ENCODE measurements at places on chromosomes 3 and 15.

DNA sequence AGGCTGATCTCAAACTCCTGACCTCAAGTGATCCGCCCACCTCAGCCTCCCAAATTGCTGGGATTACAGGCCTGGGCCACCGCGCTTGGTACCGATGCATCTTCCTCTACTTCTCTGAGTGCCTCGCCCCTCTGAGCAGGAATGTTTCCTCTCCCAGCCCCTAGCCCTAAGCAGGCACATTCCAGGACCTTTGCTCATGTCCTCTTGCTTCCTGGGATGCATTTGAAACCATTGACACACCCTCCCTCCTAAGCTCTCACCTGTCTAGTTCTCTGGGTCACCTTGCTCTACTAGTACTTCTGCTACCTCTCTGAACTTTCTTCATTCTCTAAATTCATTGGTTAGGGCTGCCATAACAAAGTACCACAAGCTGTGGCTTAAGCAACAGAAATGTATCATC is 17.9 kb upstream of the UACA start:
- no peak for DNase-seq

DNA sequence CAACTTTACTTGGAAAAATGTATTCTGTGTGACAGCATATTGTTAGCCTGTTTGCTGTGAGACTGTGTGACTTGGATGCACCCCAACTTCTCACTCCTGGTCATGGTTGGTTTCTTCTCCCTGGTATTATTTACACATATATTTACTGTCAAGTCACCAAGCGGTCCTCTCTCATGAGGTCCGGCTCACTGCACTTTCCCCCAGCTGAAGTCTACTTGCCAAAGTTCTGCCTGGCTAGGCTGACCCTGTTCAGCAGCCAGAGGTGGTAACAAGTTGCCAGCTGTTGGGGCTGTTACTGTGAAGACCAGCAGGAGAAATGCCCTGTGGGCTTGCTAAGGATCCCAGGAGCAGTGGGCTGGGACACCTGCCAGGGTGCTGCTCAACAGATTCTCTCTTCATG is 337.5 kb downstream of the MFSD1 start:
- DNase-seq, result no peak

DNA sequence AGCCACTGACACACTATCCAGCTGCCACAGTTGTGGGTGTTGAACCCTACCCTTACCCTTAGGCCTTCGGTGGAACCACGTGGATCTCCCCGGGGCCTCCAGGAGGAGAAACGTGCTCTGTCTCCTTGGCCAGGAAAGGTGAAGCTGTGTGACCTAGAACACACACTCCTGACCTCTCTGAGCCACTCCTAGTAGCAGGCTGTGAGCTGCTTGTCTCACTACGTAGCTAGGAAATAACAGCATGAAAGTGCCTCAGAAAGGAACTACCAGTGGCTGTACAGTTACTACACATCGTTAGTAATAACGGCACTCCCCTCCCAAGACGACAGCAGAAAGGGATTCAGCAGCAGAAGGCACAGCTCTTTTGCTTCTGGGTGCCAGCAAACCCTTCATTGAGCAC is 36.2 kb upstream of the SLC6A6 start:
- no peak for DNase-seq

GRCh38 chr15:78120523-78120922 is 10.7 kb downstream of the CIB2 start:
- no peak for DNase-seq
